ENCODE measurements at places on chromosomes 7 and 10.

GRCh38 chr7:29609162-29610037 is 45.8 kb downstream of the PRR15 start:
- no peak for DNase-seq

- DNase-seq: no peak
These were observed 32.6 kb downstream of the ELFN1 start for GRCh38 chr7:1702652-1703051.

GRCh38 chr7:132573251-132573955 is 2.9 kb downstream of the PLXNA4 start:
- no peak for DNase-seq

- no peak for DNase-seq
These were observed 28.9 kb upstream of the CREB3L2 start for GRCh38 chr7:138030679-138031351.

GRCh38 chr10:110686047-110686446 is 41.9 kb downstream of the RBM20 start:
- no peak for DNase-seq

DNA sequence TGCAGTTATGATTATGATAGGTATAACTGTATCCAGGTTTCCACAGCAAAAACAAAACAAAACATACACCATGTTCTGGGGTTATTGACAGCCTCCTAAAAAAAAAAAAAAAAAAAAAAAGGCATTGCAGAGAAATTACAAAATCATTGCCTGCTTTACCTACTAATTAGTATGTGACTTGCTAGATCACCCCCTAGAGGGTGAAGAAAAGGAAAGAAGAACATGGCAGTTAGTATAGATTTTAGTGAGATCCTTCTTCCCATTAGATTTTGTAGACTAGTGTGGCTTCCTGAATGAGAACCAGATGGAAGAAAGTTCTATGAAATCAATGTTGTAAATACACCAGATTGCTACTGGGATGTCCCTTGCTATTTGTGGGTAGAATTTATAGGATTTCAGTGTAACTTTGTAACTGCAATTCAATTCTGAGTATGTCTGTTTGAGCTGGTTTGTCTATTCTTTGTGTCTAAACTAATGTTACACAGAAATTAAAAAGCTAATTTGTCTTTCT is 24.0 kb upstream of the AGBL3 start:
- no peak for DNase-seq

DNA sequence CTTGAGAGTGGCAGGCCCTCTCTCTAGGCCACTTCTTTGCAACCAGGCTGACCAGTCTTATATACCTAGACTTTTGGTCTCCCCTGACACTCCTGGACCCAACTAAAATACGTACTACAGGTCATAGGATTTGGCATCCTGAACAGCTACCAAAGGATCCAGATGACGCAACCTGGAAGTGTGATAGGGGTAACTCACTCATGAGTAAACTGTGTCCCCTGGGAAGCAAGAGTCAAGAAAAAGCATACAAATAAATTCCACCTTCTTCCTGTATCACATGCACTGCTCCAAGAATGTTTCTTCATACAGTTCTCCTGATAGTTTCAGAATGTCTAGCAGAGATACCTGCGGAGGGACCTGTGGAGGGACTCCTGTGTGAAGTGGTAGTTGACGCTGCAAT is 172.3 kb downstream of the MDFIC start:
- DNase-seq: no peak

DNA sequence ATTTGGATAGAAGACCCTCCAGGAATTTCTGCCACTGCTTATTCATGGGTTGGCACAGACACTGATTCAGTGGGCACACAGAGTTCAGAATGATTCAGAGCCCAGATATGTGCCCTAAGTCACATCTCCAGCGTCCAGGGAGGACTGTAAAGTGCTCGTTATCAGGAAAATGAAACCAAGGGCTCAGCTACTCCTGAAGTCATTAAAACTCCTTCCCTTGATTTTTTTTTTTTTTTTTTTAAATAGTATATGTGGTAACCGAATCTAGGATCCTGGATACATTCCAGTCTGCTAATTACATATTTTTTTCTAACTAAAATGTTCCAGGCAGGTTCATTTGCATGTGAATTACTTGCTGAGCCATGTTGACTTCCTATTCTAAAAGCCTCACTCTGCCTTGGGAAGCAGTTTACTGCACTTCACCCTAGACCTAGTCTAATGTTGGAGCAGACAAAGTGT is 34.7 kb downstream of the MET start:
- no peak for DNase-seq

GRCh38 chr7:106721816-106722785 is 61.1 kb upstream of the CCDC71L start:
- no peak for DNase-seq

DNA sequence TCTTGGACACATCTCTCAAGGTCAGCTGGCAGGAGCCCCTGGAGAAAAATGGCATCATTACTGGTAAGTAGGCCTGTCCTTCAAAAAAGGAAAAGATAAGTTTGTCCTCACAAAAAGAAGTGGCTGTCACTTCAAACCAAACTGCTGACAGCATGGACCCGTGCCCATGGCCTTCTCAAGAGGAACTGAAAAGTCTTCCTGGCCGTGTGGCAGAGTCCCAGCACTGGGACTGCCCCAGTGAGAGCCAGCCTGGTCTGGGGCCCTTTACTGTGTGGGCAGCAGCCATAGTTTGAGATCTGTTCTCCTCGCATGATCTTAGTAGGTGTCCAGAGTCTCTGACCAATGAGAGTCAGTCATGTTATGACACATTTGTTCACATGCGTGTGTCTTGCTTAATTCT is 614.2 kb upstream of the FOXK1 start:
- no peak for DNase-seq

DNA sequence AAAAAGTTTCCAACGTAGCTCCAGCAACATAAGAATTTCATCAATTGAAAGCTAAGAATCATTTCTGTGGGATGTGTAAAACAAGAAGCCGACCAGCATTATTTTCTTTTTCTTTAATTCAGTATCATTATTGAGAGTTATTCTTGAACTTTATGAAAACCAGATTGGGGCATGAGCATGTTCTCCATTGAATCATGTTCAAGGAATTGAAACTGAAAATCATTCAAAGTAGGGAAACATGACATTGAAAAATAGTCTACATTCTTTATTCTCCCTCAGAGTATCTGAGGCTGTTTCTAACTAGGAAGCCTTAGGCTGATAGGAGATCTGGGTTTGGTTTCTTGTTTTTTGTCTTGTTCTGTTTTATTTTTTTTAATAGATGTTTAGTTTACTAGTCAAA is 253.7 kb downstream of the DYNC1I1 start:
- no peak for DNase-seq

- no peak for DNase-seq
These were observed 107.2 kb downstream of the CDK6 start for GRCh38 chr7:92729172-92729571.

DNA sequence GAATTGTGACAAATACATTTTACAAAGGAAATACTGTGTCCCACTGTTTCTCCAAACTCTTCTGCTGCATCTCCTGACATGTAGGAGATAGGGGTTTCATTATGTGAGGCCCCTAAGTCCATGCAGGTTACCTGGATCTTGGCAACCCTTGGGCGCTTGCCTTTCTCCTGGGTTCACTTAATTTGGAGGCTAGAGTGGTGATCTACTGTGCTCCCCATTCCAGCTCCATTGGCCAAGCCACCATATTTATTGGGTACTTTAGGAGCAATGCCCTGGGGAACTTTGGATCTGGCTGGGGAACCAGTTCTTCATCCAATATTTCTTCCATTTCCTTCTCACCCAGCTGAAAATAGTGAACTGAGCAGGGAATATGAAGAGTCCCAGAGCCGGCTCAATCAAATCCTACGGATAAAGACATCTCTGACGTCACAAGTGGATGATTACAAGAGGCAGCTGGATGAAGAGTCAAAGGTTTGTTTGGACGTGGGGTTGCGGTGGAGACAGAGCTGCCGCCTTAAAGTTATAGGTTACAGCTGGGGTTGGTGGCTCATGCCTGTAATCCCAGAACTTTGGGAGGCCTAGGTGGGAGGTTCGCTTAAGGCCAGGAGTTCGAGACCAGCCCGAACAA is 18.5 kb downstream of the MYH16 start:
- no peak for DNase-seq

DNA sequence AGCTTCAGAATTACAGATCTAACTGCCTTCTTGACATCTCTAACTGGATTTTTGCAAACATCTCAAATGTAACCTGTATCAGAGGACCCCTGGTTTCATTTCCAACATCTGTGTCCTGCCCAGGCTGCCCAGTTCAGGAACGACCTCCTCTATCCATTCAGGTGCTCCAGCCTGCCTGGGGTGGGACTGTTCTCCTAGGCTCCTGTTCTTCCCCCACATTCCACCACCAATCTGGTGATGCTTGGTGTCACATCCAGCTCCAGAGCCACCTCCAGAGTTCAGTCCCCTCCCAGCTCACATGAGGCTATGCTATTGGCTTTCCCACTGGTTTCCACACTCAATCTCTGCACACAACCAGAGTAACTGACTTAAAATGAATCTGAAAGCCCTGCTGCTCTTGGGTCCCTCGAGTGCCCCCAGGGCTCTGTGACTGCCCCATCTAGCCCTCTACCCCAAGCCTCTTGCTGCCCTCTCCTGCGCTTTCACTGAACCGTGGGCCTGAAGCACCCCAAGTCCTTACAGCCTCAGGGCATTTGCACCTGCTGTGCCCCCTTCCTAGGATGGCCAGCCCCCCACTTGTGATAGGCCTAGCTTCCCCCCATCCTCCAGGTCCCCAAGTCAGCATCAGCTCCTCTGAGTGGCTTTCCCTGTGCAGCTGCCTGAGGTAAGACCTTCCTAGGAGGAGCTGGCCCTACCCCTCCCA is 46.1 kb downstream of the PPIF start:
- no peak for DNase-seq

GRCh38 chr10:47400251-47400650 is 16.2 kb upstream of the ZNF488 start:
- no peak for DNase-seq

DNA sequence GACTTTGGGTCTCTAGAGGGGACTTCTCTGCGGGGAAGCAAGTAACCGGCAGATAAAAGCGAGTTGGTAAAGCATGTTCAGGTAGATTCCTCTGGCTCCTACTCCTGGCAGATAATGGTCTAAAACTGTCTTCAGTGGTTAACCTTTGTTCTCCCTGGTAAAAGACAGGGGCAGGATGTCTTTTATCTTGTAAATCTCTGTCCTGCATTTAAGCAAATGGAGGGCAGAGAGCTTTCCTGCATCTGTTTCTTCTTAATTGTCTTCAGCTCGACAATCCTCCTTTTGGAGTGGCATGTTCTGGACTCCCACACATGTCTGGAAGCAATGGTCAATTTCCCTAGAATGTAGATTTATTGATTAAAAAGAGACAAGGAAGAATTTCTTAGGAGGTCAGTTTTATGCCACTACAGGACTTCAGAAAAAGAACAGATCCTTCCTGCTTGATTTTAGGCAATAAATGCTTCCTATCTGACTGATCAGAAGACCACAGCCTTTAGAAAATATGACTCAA is 16.6 kb downstream of the C7orf33 start:
- no peak for DNase-seq

GRCh38 chr10:97701438-97702069 is 12.0 kb upstream of the MARVELD1 start:
- DNase-seq: no peak

DNA sequence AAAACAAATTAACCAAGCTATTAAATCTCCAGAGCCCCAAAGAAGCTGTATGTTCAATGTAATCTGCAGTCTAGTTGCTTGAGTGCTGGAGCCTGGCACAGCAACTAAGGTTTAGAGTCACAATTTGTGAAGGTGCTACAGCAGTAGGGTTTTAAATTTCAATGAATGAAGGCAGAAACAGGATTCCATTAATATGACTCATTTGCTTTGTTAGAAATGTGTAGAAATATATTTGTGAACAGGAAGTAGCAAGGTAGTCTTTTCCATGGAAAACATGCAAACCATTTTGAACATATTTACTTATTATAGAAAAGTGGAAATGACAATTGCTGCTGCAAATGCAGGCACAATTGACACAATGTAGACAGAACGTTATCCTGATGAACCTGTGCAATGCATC is 149.0 kb upstream of the STEAP4 start:
- no peak for DNase-seq

- DNase-seq: no peak
These were observed 653 bp upstream of the ADRB1 start for GRCh38 chr10:114042895-114043531.

DNA sequence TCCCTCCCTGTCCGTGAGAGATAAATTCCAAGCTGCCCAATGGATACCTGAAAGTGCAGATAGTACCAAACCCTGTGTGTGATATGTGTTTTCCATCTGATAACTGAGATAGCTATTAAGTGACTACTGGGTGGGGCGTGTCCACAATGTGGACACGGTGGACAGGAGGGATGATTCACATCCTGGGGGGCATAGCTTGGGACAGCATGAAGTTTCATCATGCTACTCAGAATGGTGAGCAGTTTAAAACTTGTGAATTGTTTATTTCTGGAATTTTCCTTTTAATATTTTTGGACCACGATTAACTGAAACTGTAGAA is 158.6 kb downstream of the CREB5 start:
- no peak for DNase-seq

GRCh38 chr7:121513105-121513504 is 117.0 kb upstream of the FAM3C start:
- DNase-seq: no peak

DNA sequence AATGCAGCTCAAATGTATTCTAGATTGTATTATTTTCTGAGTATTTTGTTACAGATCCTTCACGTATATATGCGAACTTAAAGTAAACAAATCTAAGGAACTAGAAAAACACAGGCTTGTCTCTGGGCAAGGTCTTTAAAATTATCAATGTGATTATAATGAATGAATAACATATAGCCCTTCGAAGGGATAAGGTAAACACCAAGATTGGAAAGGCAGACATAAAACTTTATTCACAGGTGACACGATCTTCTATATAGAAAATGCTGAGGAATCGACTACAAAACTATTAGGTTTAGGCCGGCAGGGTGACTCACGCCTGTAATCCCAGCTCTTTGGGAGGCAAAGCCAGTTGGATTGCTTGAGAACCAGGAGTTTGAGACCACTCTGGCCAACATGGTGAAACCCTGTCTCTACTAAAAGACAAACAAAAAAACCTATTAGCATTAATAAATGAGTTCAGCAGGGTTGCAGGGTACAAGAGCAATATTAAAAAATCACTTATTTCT is 80.4 kb downstream of the CNNM2 start:
- no peak for DNase-seq

DNA sequence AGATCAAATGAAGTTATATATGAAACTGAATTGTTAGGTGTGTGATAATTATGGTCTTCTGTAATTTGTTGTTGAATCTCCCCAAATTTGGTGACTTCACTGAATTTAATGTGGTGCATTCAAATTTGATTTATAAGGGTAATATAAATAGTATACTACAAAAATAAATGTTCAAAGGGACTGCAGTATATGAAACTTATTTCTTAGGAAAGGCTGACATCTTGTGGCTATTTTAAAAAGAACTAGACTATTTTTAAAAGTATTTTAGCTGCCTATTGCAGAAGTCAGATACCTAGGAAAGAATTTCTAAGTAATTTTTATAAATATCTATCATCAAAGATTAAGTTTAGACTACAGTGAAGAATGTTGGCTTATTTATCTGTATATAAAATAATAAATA is 36.6 kb downstream of the ATRNL1 start:
- no peak for DNase-seq

- DNase-seq: no peak
These were observed 22.4 kb upstream of the LRRC17 start for GRCh38 chr7:102890292-102890970.

GRCh38 chr7:39733881-39734632 is 110.7 kb downstream of the RALA start:
- DNase-seq: no peak

- DNase-seq: no peak
These were observed 43.4 kb downstream of the GRK5 start for GRCh38 chr10:119250641-119251314.

- peak; percentile 46 for DNase-seq
These were observed 14.4 kb downstream of the ALKBH4 start for GRCh38 chr7:102450242-102450641.

- DNase-seq: no peak
These were observed 27.3 kb upstream of the EN2 start for GRCh38 chr7:155430606-155431005.
